ENCODE measurements at places on chromosomes 5 and 9.

- DNase-seq: no peak
Measured at GRCh38 chr5:88940713-88941112, 57.7 kb upstream of the MEF2C start.

DNA sequence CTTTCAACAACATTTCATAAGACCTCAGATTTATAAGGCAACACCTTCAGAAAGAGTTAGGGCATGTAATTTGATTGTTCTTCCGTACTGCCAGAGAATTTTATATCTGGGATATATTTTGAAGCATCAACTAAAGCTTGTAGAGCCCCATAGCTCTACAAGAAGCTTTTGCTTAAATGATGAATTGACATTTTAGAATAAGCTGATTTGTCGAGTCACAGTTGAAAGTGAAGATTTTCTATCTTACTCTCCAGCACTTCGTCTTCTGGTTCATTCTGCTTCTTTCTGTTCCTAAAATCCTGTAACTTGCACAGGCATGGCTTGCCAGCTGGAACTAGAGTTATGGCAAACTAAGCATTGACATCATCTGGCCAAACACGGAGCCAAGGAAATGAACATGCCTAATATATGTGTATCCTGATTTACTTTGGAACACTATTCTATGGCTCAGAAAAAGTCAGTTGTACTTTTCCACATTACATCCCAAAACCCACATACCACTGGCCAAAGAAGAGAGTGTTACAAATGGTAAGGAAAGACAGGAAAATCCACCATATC lies 68.6 kb upstream of the MAST4 start:
- no peak for DNase-seq

- no peak for DNase-seq
Measured at GRCh38 chr9:82732928-82733327, 330.0 kb downstream of the RASEF start.

DNA sequence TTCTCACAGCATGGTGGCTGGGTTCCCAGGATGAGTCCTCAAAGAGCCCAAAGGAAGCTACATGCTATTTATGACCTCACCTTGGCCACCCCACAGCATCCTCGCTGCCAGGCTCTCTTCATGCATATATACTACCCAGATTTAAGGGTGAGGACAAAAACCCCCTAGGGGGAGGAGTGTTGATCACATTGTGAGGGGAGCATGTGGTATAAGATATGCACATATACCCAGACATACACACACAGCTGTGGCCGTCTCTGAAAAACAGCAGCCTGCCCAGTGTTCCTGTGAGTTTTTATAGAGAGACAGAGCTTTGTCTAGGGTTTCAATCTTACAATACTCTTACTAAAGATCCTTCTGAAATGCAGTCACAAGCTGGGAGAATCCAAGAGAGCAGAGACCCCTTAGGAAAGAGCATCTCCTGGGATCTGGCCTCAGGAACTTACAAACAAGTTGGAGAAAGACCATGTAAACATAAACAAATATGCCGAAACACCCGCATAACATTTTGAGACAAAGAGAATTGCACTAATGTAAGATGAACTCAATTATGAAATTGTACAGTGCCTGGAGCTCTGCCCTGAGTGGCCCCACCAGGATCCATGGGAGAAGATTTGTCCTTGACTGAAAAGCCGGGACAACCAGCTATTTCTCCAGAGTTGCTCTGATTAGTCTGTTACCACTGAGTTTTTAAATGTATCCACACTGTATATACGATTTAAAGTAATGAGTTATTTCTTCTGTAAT lies 146.4 kb downstream of the GADD45G start:
- no peak for DNase-seq

GRCh38 chr9:4615251-4615650 lies 46.8 kb upstream of the PLPP6 start:
- DNase-seq: no peak

DNA sequence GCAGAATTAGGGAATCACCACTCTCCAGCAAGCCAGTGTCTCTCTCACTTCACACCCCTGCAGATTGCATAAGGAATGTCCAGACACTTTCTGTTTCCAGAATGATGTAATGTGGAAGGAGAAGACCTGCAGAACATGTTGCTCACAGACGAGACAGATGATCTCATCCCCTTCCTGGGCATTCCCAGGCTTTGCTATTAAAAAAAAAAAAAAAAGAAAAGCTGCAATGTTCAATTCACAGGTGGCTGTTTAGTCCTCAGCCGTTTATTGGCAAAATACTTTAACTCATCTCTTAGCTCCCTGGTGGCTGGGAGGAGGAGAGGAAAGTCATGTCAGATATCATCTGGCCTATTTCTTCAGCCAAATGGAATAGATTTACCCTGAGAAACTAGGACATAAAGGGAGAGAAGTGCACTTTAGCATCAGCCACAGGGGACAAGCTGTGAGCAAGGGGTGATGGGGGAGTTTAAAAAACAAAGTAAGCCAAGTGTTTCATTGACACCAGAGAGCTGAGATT lies 95.9 kb upstream of the TNC start:
- no peak for DNase-seq

- DNase-seq: no peak
Measured at GRCh38 chr5:160173-160510, 31.2 kb upstream of the LRRC14B start.

DNA sequence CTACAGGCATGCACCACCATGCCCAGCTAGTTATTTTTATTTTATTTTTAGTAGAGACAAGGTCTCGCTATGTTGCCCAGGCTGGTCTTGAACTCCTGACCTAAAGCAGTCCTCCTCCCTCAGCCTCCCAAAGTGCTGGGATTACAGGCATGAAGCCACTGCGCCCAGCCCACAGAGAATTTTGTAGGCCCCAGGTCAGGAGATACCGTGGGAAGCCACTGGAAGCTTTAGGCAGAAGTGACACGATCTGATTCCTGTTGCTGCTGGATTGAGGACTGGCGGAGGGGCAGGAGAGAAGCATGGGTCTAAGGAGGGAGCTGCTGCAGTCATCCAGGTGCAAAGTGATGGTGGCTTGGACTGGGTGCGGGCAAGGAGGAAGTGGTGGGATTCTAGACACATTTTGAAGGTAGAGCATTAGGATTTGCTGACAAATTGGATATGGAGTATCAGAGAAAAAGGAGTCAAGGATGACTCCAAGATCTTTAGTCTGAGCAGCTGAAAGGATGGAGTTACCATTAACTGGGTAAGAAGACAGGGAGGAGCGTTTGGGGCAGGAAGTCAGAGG lies 20.7 kb downstream of the TCF7 start:
- no peak for DNase-seq

- no peak for DNase-seq
Measured at GRCh38 chr5:126274076-126274762, 149.0 kb upstream of the GRAMD2B start.

DNA sequence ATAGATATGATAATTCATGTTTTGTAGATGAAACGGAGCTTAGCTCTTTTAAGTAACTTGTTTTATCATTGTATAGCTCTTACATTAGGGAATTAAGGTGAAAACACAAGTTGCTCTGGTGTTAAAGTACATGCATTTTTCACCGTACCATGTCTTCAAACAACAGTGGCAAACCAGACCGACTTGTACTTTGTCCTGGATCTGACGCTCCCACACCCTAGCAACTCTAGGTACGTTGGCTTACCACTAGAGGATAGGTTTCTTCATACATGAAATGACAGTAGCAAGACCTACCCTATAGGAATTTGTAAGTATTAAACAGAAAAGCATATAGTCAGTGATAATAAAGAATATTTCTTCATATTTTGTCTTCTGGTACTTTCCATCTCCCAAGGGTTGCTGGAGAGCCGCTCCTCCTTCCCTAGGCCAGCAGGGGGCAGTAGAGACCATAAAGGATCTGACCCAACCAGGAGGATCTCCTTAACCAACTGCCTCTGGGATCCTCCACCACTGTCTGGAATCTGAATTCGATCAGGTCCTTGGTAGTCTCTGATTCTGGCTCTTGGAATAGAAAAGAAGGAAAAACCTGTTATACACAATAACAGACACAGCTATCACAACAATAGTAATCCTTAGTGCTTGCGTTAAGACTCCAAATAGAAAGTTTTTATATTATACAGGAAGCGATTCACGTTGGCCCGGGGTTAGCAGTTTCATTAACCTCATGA lies 136.7 kb downstream of the CAVIN4 start:
- DNase-seq: peak; percentile 17

Data from stimulated activated CD8-positive, alpha-beta memory T cell treated with anti-CD3 and anti-CD28 coated beads, Interleukin-4, amount 100 ng/mL, for 1 hour (primary cell).